ENCODE measurements at places on chromosomes 7 and 10.
A peak's percentile ranks its signal among the peaks of the same experiment; 100 is the strongest.

DNA sequence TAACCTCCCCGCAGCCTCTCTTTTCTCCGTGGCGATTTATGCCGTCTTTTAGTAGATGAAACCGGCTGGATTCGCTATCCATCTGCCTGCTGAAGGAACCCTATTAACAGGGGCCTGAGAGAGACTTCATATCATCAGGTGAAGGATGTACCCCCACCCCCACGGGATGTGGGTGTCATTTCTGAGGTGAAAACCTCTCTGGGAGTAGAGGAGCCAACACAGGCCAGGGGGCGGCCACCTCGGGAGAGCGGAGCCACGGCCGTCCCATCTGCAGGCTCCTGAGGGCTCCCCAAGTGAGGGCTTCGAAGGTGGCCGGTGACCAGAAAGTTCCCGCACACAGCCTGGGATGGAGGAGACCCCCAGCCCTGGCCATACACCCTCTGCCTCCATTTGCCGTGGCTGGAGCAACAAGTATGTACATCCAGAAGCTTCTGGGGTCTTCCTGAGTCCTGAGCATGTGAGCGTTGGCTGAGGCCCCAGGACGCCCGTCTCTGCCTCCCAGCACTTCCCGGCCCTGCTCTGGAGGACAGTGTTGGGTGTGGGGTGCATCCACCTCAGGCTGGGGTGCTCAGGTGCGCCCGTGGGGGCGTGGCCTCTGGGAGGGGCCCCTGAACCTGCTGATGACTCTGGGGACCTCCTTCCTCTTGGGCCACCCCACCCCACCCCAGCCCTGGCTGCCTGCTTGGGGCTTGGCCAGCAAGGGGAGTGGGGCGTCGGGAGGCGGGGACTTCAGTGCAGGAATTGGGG, 84.7 kb downstream of the NKX6-2 start:
- DNase-seq, result peak; percentile 12

DNA sequence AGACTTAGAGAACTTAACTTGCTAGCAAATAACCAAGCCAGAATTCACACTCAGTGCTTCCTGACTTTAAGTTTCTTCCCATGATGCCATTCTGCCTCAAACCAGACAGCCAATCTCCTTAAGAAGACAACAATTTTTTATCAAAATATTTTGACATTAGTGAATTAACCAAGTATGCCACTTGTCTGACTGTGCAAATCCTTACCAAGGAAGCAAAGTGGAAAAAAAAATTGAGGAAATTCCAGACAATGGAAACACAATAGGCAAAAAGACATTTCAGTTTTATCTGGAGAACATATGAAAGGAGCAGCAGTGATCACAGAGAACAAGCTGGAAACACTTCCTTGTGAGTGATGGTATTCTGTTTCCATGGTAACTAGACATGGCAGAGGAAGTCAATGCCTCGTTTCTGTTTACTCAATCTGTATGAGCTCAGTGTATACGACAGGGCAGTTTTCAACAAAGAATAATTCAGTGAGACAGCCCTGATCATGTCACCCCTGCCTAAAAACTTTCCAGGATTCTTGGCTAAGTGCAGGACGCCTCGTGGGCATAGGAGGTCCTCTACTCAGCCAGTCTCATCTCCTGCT, 114.2 kb downstream of the DYNC1I1 start:
- DNase-seq, result no peak

GRCh38 chr7:137579913-137580640, 236.5 kb upstream of the PTN start:
- DNase-seq, result no peak

GRCh38 chr7:138729444-138729843, 28.3 kb upstream of the SVOPL start:
- DNase-seq, result no peak

GRCh38 chr7:3301831-3302618, 973 bp downstream of the SDK1 start:
- DNase-seq, result no peak

- no peak for DNase-seq
Measured at GRCh38 chr7:155211761-155212160, 85.9 kb upstream of the INSIG1 start.

GRCh38 chr7:31249671-31250070, 90.9 kb downstream of the NEUROD6 start:
- DNase-seq, result no peak

GRCh38 chr7:926061-927030, 28.1 kb downstream of the ADAP1 start:
- DNase-seq, result no peak

GRCh38 chr7:71343892-71344291, 211.9 kb downstream of the GALNT17 start:
- DNase-seq, result no peak

DNA sequence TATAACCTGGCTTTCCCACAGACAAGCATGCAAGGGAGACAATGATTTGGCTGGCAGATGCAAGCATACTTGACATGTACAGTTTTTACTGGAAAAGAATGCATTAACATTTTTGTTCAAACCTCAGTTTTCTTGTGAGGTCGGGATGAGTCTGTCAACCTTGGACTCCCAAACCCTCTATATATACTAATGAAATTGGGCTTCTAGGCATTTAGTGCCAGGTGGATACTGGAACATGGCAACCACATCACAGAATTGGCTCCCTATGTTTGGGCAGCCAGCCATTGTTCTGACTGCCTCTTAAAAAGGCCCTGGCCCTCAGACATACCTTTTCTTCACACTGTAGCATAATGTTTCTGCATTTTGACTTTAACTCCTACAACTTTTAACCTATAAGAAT, 39.1 kb downstream of the CDK6 start:
- DNase-seq, result no peak

- no peak for DNase-seq
Measured at GRCh38 chr7:8714791-8715190, 281.4 kb downstream of the NXPH1 start.

DNA sequence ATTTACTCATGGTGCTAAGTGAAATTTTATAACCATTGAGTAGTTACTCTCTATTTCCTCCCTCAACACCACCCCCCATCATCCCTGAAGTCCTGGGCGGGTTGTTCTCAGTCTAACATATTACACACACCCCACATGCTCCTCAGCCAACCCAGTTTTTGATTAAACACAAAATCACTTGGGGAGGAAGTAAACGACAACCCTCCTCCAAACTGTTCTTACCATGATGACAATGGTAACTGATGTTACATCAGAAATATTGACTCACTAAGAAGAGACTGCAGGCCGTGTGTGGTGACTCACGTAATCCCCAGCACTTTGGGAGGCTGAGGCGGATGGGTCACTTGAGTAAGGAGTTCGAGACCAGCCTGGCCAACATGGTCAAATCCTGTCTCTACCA, 44.2 kb downstream of the RAB11FIP2 start:
- DNase-seq, result no peak

- DNase-seq, result no peak
Measured at GRCh38 chr7:27073076-27073475, 22.7 kb downstream of the HOXA1 start.

DNA sequence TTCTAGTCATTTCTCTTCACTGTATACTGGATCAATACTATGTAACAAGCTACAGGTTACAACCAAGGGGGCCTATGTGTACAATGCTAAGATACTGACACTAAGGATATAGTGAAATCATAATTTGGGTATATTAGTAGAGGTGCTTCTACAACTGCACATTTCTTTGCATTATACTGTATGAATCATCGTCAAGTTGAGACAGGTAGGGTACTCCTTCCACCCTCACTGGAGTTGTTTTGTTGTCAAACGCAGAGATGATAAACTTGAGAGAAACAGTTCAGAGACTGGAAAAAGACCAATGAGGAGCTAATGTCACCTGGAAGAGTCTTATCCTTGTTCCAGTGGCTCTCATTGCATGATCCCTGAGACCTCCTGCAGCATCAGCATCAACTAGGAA, 208.2 kb upstream of the PRPS1L1 start:
- DNase-seq, result no peak

DNA sequence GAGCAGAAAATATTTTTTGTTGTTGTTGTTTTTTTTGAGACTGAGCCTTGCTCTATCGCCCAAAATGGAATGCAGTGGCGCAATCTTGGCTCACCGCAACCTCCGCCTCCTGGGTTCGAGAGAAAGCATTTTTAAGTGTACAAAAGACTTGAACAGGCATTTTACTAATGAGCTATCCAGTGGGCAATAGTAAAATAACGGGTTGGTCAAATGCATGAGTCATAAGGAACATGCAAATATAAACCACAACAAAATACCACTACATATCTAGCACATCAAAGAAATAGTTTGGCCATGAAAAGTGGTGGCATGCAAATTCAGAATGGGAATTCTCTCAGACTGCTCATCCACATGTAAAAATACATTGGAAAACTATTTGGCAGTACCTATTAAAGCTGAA, 71.7 kb upstream of the TMEM106B start:
- no peak for DNase-seq

DNA sequence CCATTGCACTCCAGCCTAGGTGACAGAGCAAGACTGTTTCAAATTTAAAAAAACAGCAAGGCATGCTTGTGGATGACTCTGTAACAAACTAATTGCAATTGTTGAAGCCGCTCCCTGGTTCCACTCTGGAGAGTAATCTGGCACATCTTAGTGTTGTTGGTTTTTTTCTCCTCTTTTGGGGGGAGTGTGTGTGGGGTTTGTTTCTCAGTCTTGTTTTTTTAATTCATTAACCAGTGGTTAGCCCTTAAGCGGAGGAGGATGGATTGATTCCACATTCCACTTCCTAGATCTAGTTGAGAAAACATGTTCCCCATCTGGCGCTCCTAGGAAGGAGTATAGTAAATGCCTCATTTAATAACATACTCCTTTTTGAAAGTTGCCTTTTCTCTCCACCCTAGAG, 8.6 kb upstream of the ZNF713 start:
- no peak for DNase-seq

- DNase-seq, result peak; percentile 62
Measured at GRCh38 chr10:43138757-43139241, 554 bp downstream of the CSGALNACT2 start.

DNA sequence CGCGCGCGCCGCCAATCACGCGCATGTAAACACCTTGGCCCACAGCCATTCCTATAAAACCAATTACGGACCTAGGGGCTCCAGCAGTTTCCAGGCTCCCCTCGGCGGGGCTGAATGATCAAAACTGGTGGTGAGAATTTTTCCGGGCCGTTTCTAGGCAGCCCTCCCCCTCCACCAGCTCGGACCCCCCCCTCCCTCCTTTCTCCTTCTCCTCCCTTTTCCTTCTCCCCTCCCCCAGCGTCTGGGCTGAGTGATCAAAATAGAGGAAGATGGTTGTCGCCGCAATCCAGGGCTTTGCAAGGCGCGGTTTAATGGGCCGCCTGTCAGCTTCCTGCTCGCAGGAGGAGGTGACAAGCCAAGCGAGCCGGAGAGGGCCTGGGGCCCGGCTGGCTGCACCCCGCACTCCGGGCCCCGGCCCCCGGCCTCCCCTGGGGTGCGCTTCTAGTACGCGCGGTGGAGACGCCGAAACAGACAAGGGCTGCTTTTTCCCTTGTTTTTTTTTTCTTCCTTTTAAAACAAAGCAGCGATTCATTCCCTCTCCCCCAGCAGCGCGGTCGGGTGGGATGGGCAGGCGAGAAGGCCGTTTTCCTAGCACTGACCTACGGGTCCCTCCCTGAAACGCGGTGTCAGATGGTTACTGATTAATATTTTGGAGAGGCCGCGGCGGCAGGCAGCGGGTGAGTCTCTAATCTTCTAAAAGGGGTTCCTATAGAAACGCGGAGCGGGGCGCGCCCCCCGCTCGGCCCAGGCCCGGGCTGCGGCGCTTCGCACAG, 528 bp upstream of the TNRC18 start:
- peak; percentile 98 for DNase-seq

- DNase-seq, result no peak
Measured at GRCh38 chr10:78817361-78817760, 251.4 kb upstream of the ZMIZ1 start.

GRCh38 chr10:35471435-35471834, 133.7 kb upstream of the GJD4 start:
- DNase-seq, result no peak

DNA sequence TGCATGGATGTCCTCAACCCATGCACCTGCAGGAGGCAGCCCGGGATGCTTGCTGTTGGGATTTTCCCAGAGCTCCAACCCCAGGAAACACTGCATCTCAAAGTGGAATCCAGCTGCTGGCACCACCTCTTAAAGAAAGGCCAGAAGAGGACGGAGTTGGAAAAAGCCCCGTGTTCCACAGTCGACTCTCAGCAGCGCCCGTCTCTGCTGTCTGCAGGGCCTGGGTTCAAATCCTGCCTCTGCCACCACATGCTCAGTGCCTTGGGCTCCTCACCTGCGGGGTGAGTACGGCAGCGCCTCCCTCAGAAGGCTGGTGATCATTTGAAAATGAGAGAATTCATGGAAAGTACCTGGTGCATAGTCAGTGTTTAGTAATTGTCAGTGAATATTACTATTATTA, 65.6 kb upstream of the ZNF716 start:
- DNase-seq, result no peak

DNA sequence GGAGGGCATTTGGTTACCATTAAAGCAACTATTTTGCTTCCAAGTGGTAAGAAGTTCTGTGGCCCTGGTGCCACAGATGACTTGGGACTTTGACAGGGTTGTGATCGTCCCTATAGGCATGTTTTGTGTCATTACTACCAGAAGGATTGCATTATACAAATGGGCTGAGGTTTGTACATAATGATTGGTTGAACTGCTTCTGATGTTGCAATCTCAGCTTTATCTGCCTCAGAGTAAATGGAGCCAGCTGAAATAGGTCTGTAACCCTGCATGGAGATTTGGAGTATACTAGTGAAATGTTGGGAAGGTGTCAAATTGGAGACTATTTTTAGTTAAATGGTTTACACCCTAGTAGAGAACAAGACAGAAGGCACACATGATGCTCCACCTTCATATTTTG, 46.1 kb upstream of the SEPTIN7 start:
- no peak for DNase-seq

- no peak for DNase-seq
Measured at GRCh38 chr7:17618652-17618974, 320.2 kb downstream of the AHR start.

DNA sequence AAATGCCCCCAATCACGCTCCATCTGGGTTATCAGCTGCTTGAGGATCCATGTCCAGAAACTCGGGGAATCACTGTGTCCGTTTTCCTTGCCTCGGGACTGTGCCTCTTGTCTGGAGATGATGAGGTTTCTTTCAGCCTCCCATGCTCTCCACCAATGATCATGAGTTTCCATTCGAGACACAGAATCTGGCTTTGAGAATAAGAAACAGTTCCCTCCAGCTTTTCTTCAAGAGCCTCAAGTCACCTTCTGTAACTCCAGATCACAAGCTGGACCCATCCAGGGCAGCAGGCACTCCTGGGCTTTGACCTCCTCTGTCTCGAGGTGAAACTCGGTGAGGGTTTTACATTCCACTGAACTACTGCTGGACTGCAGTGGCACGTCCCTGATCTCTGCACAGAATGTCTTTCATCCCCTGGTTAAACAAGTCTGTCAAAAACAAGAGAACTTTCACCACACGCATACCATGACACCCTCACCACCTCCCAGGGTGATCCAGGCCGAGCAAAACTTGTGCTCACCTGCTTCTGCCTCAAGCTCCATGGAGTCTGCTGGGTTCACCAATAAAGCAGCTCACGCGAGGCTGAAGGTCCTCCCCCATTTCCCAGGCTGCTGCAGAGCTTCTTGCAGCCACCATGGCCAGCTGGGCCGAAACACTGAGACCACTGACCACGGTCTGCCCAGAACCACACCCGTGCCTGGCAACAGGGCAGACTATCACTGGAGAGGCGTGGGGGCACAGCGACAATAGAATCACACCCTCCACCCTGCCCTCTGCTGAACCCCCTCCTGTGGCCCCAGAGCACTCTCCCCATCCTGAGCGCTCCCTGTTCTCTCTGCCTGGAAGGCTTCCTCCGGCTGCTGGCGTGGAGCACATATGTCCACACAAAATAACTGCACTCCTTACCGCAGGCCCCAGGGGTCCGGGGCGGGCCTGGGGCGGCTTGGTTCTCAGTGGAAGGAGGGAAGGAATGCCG, 25.1 kb downstream of the MAT1A start:
- DNase-seq, result no peak

- DNase-seq, result no peak
Measured at GRCh38 chr7:100372694-100373093, 593 bp upstream of the PILRA start.
